AG20443 (cell line): ENCODE measurements at places on chromosomes 2 and 18.
A peak's percentile ranks its signal among the peaks of the same experiment; 100 is the strongest.

DNA sequence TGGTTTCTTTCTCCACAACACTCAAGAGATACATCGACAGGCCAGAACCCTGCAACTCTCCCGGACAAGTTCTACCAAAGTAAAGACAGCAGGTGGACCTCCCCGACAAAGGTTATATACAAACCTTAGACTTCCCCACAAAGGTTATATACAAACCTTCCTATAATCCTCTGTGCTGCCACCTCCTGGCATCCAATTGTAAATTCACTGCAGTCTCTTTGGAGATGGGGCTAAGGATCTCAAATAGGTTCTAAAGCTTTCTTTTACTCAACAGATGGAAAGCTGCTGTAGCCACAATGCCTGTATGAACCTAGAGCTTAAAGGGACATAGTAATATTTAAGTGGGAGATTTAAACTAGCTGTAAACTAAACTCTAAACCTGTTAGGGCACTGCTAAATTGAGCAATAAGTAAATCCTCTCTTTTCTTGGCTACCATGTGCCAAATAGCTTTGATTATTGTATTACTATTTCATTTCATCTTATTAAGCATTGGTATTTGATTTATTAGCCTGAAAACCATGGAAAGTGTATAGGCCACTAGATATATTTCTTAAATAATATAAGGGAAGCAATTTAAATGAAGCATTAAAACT lies 9.8 kb upstream of the MREG start:
- peak; percentile 73 for DNase-seq

DNA sequence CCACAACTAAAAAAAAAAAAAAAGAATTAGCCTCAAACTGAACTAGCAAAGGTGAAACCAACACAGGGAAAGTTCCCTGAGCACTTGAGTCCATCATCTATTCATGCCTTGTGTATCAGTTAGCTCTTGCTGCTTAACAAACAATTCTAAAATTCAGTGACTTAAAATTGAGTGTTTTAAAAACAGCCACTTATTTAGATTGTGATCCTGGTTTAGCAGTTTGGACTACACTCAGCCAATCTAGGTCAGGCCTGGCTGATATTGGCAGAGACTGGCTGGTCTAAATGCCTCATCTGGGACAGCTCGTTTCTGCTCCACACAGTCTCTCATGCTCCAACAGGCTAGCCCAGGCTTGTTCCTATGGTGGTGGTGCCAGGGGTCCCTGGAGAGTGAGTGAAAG lies 247.9 kb downstream of the ATAD2B start:
- no peak for DNase-seq

GRCh38 chr18:43534511-43534910 lies 257.2 kb upstream of the SYT4 start:
- DNase-seq, result no peak

GRCh38 chr2:238242731-238243495 lies 3.1 kb upstream of the HES6 start:
- no peak for DNase-seq

DNA sequence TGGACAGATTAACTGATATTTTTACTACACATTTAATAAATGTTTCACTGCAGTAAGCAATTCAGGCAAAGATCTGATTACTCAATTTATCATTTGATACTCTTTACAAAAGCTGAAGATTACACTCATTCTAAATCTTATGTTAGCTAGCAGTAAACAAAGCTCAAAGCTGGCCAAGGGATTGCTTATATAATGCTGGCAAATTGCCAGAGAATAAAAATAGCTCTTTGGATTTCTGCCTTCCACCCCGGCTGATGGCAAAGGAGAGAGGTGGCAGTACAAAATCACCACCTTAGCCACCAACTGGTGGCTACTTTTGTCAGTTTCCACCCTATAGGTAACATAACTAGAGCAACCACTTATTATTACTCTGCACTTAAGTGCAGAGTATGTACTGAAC lies 320.5 kb downstream of the FSIP2 start:
- DNase-seq, result no peak

- DNase-seq, result no peak
Observed at GRCh38 chr2:229096409-229097066, 174.5 kb downstream of the PID1 start.

DNA sequence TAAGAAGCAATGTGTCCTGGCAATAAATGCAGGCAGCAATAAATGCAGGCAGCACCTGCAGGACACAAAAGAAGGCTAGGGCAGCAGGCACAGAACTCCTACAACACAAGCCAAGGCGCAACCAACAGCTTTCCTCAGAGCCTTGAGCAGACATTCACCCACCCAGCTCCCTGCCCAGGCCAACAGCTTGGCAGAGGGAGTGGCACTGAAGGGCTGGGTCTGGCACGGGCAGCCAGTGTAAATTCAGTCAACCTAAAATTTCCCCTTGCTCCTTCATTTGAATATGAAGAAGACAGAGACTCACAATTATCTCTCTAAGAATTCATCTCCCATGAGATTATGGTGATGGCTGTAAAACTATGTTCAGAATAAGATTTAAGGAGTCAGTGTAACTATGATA lies 35.4 kb downstream of the AAK1 start:
- DNase-seq, result no peak

DNA sequence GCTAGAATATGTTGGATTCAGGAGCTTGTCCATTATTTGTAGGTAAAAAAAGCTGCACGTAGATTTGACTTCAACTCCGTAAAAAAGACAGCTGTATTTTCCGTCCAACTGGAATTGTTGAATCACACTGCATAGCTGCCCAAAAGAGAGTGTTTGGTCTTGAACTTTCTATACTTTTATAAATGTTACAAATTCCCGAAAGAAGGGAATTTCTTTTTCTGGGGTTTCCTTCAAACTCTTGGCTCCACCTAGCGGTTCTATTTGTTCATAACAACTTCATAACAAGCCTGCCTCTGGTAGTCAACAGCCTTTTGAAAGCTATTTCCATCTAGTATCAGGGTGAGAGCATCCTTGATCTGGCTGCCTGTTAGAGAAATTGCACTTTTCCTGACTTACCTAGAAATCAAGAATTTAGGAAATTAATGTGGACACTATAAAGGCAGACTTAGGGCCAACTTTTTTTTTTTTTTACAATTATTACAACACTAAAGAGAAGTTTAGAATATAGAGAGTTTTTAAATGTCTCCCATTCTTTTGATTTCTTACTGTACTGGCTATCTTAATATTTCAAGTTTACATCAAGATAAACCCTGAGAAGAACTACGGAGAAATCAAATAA lies 48.1 kb downstream of the TMEM185B start:
- peak; percentile 76 for DNase-seq

- DNase-seq, result no peak
Observed at GRCh38 chr2:11122380-11122779, 32.9 kb upstream of the SLC66A3 start.

GRCh38 chr18:47250391-47251046 lies 941 bp downstream of the SKOR2 start:
- no peak for DNase-seq

GRCh38 chr18:13447621-13448334 lies 229.2 kb downstream of the LDLRAD4 start:
- peak; percentile 86 for DNase-seq

DNA sequence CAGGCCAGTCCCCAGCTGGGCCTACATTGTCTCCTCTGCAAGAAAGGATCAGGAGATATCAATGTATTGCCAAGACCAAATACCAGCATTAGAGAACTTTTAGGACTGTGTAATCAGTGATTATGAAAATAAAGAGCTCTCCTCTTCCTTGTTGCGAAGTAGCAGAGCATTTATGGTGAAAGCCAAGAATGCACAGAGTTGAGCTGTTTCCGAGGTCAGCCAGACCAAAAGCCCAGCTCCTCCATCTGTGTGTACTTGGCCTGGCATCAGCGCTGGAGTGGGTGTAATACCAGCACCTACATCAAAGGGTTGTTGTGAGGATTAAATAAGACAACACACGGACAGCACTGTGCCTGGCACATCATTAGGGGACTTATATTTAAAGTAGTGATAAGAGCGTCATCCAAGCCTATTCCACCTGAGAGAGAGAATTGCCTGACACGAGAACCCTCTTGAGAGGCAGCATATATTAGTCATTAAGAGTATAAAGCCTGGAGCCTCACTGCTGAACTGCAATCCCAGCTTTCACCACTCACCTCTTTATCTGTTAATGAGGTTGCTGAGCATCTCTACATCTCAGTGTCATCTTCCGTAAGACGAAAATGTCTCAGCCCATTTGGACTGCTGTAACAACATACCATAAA lies 7.4 kb upstream of the SLC16A14 start:
- no peak for DNase-seq

DNA sequence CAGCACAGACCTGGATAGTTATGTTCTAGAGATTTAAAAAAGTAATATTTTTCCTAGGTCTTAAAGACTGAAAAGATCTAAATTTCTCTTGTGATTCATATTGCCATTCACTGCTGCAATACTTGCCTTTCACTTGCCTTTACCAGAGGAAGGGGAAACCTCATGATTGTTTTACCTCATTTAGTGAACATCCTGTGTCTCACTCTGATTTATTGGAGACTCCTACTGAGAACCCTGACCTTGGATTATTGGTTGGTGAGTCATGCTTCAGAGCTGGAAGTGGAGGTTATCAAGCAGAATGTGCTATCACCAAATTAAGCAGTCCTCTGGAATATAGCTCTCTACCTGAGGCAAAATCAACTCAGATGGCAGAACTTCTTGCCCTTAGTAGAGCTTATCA lies 500.5 kb downstream of the TSN start:
- no peak for DNase-seq

- DNase-seq, result peak; percentile 70
Observed at GRCh38 chr2:189393440-189394111, 47.7 kb upstream of the WDR75 start.

- no peak for DNase-seq
Observed at GRCh38 chr2:230890646-230891045, 25.9 kb downstream of the ITM2C start.

DNA sequence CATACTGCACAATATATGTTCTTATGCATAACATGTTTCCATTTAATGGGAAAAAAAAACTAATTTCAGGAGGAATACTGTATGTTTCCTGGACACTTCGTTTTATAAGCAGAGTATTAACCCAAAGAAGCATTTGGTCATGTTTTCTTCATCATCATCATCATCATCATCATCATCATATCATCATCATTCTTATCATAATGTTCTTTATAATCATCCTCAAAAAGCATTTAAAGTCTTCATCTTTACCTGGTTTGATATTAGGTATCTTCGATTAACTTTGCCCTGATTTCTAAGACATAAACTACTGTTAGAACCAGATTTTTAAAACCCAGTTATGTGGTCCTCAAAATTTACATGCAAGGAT lies 47.9 kb downstream of the ZEB2 start:
- DNase-seq, result no peak

DNA sequence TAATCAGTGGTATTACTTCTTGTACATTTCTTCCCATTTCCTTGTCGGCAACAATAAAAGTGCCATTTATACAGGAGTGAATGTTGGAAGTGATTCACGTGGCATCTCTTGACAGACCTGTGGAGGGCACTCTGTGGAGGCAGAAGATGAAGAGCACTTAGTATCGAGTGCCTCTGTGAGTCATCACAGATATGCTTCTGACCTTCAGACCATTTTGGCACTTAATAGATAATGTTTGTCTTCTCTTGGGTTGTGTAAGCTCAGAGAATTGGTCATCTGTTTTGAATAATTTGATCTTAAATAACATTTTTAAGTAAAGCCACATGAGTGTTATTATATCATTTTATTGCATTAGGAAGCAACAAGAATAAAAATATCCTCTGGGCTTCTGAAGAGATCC lies 305.5 kb downstream of the PTPRM start:
- peak; percentile 46 for DNase-seq

- DNase-seq, result peak; percentile 27
Observed at GRCh38 chr2:197707316-197708213, 2.4 kb downstream of the MARS2 start.

DNA sequence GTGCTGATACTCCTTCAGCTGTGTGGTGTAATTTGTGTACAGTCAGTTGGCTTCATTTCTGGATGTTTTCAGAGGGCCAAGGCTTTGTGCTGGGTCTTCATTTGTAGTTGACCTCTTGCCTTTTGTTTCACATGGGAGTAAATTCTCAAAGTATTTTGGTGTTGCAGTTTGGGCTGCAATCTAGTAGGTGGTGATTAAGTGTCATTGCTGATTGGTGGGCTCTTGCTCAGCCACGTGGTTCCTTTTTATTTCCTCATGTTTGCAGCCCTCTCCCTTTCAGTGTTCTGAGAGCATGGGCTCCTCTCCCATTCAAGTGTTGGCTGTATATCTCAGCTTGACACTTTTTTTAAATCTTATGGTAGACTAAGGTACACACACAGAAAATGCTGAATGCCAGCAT lies 96.8 kb downstream of the SNTG2 start:
- no peak for DNase-seq

DNA sequence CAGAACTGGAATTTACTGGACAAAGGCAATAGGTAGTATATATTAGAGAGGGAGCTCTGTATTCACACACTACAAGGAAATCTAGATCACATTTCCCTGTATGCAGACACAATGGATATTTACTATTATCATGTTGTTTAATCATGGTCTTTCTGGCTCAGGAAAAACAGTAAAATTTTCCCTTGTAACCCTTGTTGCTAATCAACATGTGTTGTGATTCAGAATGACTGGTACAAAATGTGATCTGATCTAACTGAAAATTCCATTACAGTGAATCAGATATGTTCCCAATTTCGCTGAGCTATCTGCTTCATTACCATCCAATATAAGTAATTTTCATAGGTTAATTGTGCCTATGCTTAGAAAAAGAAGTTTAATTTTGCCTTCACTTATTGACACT lies 1109.7 kb downstream of the LRP1B start:
- DNase-seq, result peak; percentile 36

DNA sequence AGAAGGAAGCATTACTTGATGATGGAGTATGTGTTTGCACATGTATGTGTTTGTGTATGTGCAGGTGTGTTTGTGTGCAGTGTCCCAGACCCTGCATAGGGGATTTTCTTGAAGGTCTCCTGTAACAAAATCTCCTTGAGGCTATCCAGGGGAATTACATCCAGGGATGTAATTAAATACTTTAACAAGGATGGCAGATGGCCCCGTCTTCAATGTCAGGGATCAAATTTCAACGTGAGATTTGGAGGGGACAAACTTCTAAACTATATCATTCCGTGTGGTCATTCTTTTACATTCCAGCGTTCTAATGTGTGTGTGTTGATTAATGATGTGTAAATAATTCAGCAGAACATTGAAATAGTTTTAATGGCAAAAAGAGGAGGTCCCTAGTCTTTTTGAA lies 3.3 kb downstream of the UGT1A9 start:
- no peak for DNase-seq

GRCh38 chr2:21265752-21266151 lies 142.0 kb downstream of the TDRD15 start:
- DNase-seq, result no peak

GRCh38 chr2:69345434-69345833 lies 41.6 kb downstream of the GFPT1 start:
- DNase-seq, result no peak
